ENCODE measurements at places on chromosomes 5 and 9. TPM values are rescaled to one million over a fixed set of nuclear protein-coding genes. Genes with fewer than 3 reads are reported as not detected.
A peak's percentile ranks its signal among the peaks of the same experiment; 100 is the strongest.

Gene BNIP1
- total RNA-seq: 9.3 TPM

- no peaks in the 10 kb centered on the region for H3K27me3 ChIP-seq
- DNase-seq: no peak
- peaks cover 11% of the 10 kb centered on the region for H3K4me1 ChIP-seq
- no peak overlapping the region for H3K27ac ChIP-seq
- H3K4me3 ChIP-seq: no peak overlapping the region
Observed at GRCh38 chr9:38295764-38296163, 96.7 kb upstream of the ALDH1B1 start.

DNA sequence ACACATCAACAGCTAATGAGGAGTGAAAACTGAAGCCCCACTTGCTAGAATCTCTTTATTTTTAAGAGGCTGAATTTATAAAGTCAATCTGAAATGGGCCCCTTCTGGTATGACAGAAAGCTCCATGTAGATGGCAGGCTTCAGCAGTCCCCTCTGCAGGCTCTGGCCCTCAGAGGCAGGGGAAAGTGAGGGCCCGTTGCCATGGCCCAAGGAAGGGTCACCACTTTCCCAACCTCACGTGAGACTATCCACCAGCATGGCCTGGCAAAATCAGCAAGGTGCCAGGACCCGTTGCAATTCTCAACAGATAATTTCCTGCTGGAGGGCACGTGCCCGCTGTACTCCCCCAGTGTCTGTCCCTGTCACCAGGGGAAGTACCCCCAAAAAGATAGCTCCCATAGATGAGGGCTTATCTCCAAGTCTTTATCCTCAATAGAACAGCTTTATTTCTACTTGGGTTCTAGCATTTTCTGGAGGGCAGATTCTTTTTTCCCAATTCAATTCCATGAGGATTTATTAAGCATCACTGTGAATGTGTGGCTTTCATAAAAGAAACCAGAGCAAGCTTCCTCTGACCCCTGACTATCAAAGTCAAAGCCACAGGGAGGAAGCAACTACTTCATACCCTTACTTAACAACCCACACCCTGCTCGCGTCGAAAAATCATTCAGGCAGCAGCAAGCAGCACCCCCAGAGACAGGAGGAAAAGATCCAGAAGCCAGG is 85.4 kb upstream of the FSTL4 start:
- DNase-seq: no peak
- H3K27ac ChIP-seq: no peak overlapping the region
- H3K4me3 ChIP-seq: no peak overlapping the region
- no peaks in the 10 kb centered on the region for H3K4me1 ChIP-seq
- H3K27me3 ChIP-seq: no peaks in the 10 kb centered on the region

- H3K4me3 ChIP-seq: no peak overlapping the region
- H3K4me1 ChIP-seq: peaks cover 14% of the 10 kb centered on the region
- DNase-seq: no peak
- H3K27me3 ChIP-seq: no peaks in the 10 kb centered on the region
- H3K27ac ChIP-seq: peak overlapping the region; percentile 2
- no peaks in the 10 kb centered on the region for H3K36me3 ChIP-seq
Observed at GRCh38 chr9:18275313-18275990, 198.5 kb upstream of the ADAMTSL1 start.

DNA sequence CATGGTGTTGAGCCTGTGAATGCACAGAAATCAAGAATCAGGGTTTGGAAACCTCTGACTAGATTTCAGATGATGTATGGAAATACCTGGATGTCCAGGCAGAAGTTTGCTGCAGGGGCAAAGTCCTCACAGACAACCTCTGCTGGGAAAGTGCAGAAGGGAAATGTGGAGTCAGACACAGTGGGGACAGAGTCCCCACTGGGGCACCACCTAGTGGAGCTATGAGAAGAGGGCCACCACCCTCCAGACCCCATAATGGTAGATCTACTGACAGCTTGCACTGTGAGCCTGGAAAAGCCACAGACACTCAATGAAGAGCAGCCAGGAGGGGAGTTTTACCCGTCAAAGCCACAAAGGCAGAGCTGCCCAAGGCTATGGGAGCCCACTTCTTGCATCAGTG is 181.9 kb upstream of the SEMA6A start:
- H3K36me3 ChIP-seq: no peaks in the 10 kb centered on the region
- H3K4me1 ChIP-seq: no peaks in the 10 kb centered on the region
- DNase-seq: no peak
- H3K27me3 ChIP-seq: no peaks in the 10 kb centered on the region

Gene DPP7
- 115 TPM for total RNA-seq

DNA sequence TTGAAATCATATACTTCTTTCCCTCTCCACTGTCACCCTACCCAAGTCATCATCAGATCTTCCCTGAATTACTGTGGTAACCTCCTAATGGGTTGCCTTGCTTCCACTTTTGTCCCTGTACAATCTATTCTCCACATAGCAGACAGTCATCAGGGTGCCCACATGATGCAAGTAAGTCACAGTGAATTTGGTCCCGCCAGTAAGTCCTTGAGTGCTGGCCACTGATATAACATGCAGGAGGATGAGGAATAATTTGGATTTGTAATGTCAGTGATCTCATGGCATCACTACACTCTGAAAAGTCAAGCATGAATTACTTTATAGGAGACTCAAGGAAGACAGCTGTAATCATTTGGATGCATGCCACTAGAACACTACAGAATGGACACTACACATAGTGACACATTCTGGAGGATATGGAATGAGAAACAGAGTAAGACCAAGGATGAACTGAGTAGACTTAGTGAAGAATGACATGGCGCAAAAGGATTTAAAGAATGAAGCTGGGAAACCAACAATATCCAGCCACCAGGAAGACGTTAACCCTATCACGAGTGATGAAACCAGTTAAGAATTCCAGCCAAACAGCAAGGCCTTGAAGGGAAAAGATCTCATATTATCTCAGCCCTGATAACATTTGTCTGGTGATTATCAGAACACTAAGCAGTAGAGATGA is 28.6 kb downstream of the MARCHF3 start:
- no peak overlapping the region for H3K4me3 ChIP-seq
- H3K27me3 ChIP-seq: no peaks in the 10 kb centered on the region
- no peaks in the 10 kb centered on the region for H3K36me3 ChIP-seq
- DNase-seq: no peak
- H3K4me1 ChIP-seq: peaks cover 28% of the 10 kb centered on the region
- no peak overlapping the region for H3K27ac ChIP-seq

- H3K27me3 ChIP-seq: no peaks in the 10 kb centered on the region
- no peak overlapping the region for H3K27ac ChIP-seq
- H3K4me1 ChIP-seq: peaks cover 29% of the 10 kb centered on the region
- H3K4me3 ChIP-seq: no peak overlapping the region
- DNase-seq: no peak
- no peaks in the 10 kb centered on the region for H3K36me3 ChIP-seq
Observed at GRCh38 chr5:42593591-42593990, 163.0 kb upstream of the CCDC152 start.

GRCh38 chr5:88644676-88645075 is 238.3 kb downstream of the MEF2C start:
- no peaks in the 10 kb centered on the region for H3K36me3 ChIP-seq
- no peaks in the 10 kb centered on the region for H3K4me1 ChIP-seq
- H3K4me3 ChIP-seq: no peak overlapping the region

DNA sequence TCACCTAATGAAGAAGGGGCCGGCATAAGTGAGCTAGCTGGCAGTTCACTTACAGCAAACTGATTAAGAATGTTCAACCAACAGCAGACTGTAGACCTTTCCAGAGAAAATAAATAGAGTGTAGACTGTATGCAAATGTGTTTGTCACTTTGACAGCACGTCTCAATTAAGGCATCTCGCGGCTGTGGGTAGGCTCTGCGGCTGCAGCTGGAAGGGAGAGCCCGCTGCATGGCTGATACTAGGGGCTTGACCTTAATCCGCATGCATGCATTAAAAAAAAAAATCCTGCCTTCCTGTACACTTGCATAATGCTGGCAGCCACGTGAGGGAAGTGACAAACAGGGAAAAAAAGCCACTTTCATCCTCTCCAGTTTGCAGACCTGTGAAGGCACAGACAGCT is 82.3 kb downstream of the CRB2 start:
- H3K4me1 ChIP-seq: no peaks in the 10 kb centered on the region
- H3K27me3 ChIP-seq: no peaks in the 10 kb centered on the region
- H3K36me3 ChIP-seq: peaks cover 27% of the 10 kb centered on the region

DNA sequence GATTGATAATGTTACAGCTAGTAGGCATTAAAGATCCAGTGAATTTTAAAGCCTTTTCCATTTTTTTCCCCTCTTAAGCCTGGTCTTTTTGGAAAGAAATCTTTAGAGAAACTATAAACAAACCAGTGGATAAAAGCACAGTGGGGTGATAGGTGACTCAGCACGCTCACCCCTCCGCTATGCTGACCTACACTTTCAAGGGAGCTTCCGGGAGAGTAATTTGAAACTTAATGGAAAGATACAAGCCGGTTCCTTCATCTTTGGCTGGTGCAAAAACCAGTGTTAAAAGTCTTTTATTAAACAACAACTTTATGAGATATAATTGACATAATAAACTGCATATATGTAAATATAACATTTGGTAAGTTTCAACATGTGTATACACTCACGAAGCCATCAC is 27.0 kb upstream of the ALDOB start:
- H3K4me3 ChIP-seq: no peak overlapping the region
- no peaks in the 10 kb centered on the region for H3K27me3 ChIP-seq
- H3K27ac ChIP-seq: no peak overlapping the region

GRCh38 chr5:19734776-19735175 is 253.2 kb downstream of the CDH18 start:
- DNase-seq: no peak
- H3K27ac ChIP-seq: no peak overlapping the region
- H3K36me3 ChIP-seq: no peaks in the 10 kb centered on the region
- no peaks in the 10 kb centered on the region for H3K4me1 ChIP-seq
- no peak overlapping the region for H3K4me3 ChIP-seq

Gene ANXA2R
- total RNA-seq: 4.2 TPM

- no peaks in the 10 kb centered on the region for H3K36me3 ChIP-seq
- H3K4me3 ChIP-seq: no peak overlapping the region
- H3K4me1 ChIP-seq: no peaks in the 10 kb centered on the region
- H3K27ac ChIP-seq: no peak overlapping the region
- no peak for DNase-seq
- H3K27me3 ChIP-seq: no peaks in the 10 kb centered on the region
Observed at GRCh38 chr5:176583076-176583475, 26.9 kb downstream of the GPRIN1 start.

GRCh38 chr5:172407241-172407691 is 47.1 kb downstream of the SH3PXD2B start:
- no peaks in the 10 kb centered on the region for H3K27me3 ChIP-seq
- peaks cover 21% of the 10 kb centered on the region for H3K36me3 ChIP-seq
- no peak overlapping the region for H3K4me3 ChIP-seq
- H3K27ac ChIP-seq: peak overlapping the region; percentile 68
- peaks cover 26% of the 10 kb centered on the region for H3K4me1 ChIP-seq

DNA sequence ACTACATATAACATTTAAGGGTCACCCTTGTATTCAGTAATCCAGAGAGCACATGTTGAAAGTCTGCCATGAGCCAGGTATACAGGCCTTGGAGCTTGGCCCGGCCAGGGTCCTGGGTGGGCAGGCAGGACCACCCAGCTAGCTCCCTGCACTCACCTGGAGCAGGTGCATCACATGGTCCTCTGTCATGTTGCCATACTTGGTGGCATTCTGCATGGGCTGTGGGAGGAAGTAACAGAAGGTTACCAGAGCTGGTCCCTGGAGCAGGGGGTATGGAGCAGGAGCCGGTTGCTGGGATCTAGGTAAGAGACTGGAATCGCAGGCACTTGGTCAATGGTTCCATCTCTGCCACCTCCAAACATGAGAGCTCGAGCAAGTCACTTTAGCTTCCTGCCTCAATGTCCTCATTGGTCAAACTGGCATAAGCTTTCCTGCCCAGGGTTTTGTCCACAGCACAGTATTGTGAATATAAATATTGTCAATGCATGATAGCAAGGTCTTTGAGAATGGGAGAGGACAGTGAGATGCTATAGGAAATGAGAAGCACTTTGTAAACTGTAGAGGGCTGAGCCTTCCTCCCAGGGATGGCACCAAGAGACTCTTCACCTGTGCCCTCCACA is 6.5 kb downstream of the CD74 start:
- H3K4me3 ChIP-seq: no peak overlapping the region
- DNase-seq: no peak
- H3K4me1 ChIP-seq: peaks cover 34% of the 10 kb centered on the region
- H3K27ac ChIP-seq: no peak overlapping the region
- H3K36me3 ChIP-seq: peaks cover 44% of the 10 kb centered on the region
- no peaks in the 10 kb centered on the region for H3K27me3 ChIP-seq

- no peak for DNase-seq
- no peaks in the 10 kb centered on the region for H3K36me3 ChIP-seq
- no peak overlapping the region for H3K27ac ChIP-seq
- no peaks in the 10 kb centered on the region for H3K4me1 ChIP-seq
- no peak overlapping the region for H3K4me3 ChIP-seq
- no peaks in the 10 kb centered on the region for H3K27me3 ChIP-seq
Observed at GRCh38 chr5:44919560-44919959, 110.8 kb downstream of the MRPS30 start.

DNA sequence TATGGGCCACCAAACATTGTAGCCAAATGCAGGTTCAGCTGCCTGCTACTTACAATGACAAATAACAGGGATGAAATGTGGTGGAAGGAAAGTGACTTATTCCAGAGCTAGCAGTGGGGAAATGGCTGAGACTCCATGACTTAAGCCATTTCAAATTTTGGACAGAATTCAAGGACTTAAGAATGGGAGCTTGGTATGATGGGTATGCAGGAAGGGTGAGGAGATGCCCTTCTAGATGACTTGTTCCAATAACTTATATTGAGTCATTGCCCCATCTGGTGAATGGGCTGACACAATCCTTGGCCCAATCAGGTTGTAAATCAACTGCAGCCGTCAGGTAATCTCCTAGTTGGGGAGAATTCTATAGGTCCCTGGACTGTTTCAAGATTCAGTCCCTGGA is 230.7 kb upstream of the SGCD start:
- H3K27me3 ChIP-seq: no peaks in the 10 kb centered on the region
- no peaks in the 10 kb centered on the region for H3K36me3 ChIP-seq
- no peak overlapping the region for H3K4me3 ChIP-seq
- H3K27ac ChIP-seq: no peak overlapping the region
- H3K4me1 ChIP-seq: no peaks in the 10 kb centered on the region

DNA sequence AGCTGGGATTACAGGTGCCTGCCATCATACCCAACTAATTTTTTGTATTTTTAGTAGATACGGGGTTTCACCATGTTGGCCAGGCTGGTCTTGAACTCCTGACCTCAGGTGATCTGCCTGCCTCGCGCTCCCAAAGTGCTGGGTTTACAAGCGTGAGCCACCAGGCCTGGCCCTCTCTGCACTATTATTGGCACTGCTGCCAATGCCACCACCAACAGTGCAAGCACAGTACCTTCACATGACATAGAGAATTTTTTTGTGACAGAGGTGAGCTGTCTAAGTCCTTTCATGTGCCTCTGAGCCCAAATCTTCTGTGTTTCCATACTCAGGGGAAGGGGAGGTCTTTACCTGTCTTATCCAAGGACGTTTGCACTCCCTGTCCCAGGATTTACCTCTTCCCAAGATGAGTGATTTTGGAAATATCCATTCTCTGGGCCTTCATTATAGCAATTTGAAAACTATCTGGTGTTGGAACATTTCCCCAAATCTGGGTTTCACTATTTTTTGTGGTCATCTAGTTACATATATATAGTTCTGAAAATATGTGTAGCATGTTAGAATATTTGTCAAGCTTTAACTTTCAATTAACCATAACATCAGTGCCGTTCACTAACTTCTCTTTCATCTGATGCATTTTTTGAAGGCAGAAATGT is 5.4 kb upstream of the CD180 start:
- H3K27me3 ChIP-seq: no peaks in the 10 kb centered on the region
- H3K36me3 ChIP-seq: no peaks in the 10 kb centered on the region
- H3K4me1 ChIP-seq: peaks cover 1% of the 10 kb centered on the region
- H3K27ac ChIP-seq: no peak overlapping the region

Gene CDX1
- total RNA-seq: not detected

- H3K4me1 ChIP-seq: peaks cover 39% of the 10 kb centered on the region
- H3K27me3 ChIP-seq: no peaks in the 10 kb centered on the region
- H3K27ac ChIP-seq: no peak overlapping the region
- no peaks in the 10 kb centered on the region for H3K36me3 ChIP-seq
- no peak overlapping the region for H3K4me3 ChIP-seq
Observed at GRCh38 chr9:68778635-68779034, 73.6 kb downstream of the PIP5K1B start.

Gene PIP5K1B
- total RNA-seq: 0.42 TPM
